ENCODE measurements at places on chromosomes 3 and 15. TPM values are rescaled to one million over a fixed set of nuclear protein-coding genes. Genes with fewer than 3 reads are reported as not detected.

- DNase-seq, result peak; percentile 31
Measured at GRCh38 chr15:71780115-71780976, 30.0 kb upstream of the NR2E3 start.

- DNase-seq, result no peak
Measured at GRCh38 chr3:126498929-126499328, 18.6 kb downstream of the UROC1 start.

Gene TNNC1
- 467 TPM for polyA plus RNA-seq

DNA sequence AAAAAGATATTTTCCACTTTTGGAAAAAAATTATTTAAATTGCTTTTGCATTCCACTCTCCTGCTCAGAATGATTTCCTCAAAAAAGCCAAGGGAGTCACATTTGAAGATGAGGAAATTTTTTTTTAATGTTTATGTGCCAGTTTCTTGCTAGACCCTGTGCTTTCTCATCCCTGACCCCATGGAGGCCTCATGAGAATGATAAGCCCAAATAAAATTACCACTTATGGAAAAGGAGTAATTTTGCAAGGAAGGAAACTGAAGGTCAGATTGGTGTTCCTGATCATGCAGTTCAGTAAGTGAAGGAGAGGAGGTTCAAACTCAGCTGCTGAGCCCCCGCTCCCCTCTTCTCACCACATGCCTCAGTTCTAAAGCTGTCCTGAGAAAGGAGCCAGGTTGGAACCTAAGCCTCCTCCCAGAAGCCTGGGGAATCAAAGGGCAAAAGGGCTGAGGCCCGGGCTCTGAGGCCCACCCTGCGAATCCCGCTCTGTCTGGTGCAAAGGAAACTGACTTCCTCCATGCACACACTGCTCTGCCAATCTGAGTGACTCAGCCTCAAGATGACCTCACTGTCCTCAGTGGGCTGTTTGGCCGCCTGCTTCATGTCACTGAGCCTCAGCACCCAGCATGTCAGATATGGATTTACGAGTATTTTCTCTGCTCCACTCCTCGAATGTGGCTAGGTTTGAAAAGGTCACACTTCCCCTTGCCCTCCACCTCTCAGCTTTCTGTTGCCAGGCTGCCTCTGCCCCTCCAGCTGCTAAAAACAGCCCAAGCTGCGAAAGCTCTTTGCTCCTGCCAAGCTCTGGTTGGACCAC, 56.9 kb upstream of the FLNB start:
- DNase-seq, result peak; percentile 55

DNA sequence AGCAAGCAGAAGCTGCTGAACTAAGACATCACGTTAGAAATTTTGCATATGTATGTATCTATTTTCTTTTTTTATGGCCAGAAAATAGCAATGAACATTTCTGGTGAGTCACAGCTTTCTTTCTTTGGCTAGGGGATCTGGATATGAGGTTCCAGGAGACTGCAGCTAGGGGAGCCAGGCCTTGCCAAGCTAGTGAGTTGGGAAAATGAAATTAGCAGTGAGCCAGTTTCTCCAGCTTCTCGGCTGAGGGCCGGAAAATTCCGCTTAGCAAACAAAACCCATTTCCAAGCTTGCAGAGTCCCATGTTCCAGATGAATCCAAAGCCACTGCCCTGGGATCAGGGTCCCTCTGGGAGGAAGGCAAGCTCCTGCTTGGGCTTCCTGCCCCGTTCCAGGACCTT, 137.6 kb downstream of the SRGAP3 start:
- DNase-seq, result peak; percentile 87

- DNase-seq, result no peak
Measured at GRCh38 chr15:47674586-47675232, 42.6 kb upstream of the SEMA6D start.

GRCh38 chr3:71443332-71443731, 140.2 kb downstream of the FOXP1 start:
- no peak for DNase-seq

DNA sequence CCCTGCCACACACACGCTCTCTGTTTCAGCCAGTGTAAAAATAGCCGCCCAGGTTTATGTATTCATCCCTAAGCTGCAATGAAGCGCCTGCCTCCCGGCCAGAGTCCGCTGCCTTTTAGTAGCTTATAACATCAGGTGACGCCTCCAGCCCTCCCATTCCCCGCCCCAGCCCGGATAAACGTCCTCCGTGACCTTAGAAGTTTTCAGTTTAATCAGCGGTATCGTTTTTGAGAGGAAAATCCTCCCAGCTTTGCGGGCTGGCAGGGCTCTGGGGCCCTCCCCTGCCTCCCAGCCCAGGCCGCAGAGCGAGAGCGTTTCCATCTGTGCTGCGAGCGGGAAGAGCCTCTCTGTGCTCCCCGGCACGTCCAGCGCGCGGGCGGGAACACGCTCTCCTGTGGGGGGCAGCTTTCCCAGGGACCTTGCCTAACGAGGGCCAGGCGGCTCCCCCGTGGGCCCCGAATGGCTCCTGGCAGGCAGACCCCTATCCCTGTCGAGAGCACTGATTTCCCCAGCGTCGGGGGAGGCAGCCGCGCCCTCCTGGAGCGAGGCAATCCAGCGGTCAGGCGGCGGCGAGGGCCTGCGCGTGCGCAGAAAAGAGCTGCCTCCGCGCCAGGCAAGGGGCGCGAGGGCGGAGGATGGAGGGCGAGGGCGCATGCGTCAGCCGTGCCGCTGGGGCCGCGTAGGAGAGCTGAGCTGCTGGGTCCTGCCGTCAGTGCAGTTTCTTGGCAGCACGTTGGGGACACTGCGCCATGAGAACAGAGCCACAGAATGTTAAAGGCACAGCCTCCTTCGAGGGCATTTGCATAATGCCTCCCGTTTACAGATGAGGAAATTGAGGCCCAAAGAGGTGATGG, 71.1 kb downstream of the CCNL1 start:
- peak; percentile 97 for DNase-seq

GRCh38 chr3:12421132-12421531, 63.1 kb upstream of the TSEN2 start:
- DNase-seq, result no peak

Gene GOLGA8T
- not detected for polyA plus RNA-seq

Data from hindlimb muscle (tissue), 1 donor.